Stomach (tissue), 19 donors: ENCODE measurements at places on chromosomes 4 and X.

DNA sequence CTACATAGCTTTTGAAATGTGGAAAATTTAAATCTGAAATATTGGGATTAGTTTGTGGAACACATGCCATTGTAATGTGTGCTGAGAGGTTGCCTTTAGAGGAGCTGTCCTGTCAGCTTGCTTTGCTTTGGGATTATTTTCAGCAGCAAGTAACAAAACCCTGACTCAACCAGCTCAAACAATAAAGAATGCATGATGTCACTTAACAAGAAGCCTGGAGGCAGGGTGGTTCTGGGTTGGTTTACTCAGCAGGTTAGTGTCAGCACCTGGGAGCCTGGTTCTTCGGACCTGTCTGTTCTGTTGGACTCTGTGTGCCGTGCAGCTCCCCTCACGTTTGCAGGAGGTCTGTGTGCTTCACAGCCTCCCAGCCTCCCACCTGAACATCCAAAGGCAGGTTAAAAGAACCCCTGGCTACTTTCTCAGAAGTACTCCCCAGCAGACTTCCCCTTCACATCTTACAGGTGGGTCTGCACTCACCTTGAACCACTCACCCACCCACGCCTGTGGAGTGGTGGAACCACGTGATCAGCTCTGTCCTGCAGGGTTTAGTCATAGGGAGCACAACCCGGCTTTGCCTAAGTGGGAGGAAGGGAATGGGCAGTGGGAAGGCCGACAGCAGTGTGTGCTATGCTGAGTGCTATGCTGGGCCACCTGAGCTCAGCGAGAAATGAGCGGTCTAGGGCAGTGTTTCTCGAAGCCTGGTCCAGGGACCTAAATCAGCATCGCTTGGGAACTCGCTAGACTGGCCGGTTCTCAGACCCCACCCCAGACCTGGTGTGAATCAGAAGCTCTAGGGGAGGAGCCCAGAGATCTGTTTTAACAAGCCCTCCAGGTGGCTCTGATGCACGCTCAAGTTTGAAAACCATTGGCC is 20.4 kb downstream of the TMEM131L start:
- DNase-seq = peak; percentile 72

DNA sequence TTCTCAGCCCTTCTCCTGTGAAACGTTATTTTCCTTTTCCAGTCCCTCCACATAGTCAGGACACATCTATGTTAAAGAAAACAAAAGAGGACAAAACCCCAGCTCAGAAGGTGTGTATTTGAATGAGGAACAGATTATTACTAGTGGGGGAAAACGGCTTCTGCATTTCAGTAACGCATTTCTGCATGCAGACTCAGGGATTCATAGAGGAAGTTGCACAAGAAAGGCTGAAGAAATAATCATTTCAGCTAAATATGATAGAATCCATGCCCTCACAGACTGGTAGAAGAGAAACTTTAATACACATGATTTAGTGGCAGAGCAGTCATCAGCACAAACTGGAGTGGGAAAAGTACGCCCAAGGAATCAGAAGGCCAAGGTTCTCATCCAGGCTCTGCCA is 270.8 kb upstream of the FGF13 start:
- no peak for DNase-seq

DNA sequence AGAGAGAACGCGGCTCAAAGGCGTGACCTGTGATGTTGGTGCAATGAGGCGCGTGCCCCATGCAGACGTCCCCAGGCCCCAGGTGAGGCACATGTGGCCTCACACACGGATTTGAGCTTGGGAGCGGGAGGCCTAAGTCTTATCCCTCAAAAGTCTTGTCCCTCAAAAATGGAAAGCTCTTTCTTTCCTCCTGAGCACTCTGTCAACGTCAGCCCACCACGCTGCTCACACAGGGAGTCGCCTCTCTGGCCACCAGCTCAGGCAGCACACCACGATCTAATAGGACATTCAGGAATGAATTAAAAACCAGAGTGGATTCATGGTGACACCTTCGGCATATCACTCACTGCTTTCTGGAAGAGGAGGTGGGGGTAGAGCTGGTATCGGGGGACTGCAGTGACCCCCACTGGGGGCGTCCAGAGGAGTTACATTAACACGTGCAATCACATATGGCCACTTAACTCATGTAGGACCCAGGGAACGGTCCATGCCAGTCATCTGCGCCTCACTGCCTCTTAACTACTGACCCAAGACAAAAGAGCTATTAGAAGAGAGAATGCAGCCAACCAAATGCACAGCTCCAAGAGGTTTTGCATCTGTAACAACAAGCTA is 21.9 kb upstream of the CYP4V2 start:
- no peak for DNase-seq

DNA sequence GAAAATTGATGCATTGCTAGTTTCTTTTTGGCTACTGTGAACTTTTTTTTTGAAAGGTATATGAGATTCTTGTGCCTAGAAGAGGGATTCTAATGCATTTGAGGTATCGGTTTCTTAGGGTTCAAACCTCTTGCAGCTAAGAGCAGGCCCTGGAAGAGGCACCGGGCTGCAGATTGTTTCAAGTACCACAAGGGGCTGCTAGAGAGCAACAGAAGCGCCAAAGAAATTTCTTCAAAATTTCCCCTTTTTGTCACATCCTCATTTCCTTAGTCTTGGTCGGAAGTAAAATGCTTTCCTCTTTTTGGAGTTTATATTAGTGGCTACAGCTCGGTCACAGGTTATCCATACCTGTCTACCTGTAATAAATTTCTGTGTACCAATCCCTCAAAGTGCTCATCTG is 89.8 kb downstream of the PDGFRA start:
- peak; percentile 58 for DNase-seq

- no peak for DNase-seq
These were observed 387.2 kb upstream of the GATB start for GRCh38 chr4:152148057-152148456.

GRCh38 chr4:189530848-189531247 is 409.8 kb upstream of the FRG1 start:
- DNase-seq = no peak

GRCh38 chr4:144204431-144204830 is 63.9 kb upstream of the GYPA start:
- no peak for DNase-seq

DNA sequence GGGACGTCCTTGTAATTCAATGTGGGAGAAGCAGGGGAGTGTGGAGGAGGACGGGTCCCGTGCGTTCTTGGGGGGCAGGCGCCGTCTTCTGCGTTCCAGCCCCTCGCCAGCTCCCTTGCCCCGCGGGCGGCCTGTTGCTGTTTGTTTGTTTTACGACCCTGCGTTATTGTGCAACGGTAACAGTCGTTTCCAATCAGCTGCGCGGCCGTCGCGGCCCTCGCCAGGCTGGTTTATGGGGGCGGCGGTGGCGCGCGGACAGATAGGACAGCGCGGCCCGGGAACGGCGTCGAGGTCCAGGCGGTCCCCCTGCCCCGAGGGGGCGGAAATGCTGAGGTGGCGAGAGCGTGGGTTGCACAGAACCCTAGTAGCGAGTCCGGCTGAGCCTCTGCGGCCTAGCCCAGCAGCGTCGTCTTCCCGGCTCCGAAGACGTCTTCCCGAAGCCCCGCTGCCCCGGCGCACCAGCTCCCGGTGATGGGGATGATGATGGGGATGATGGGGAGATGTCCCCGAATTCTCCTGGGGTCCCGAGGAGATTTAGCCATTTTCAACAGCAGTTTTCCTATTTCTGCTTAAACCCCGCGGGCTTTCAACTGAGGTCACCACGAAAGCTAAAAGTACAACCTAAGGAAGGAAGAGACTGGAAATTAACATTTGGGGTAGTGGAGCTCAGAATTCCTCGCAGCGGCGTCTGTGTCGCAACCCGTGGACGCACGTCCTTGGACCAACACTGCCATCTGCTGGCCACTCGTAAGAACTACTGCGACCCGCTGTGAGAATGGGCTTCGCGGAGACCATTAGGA is 4.8 kb downstream of the PDGFRA start:
- DNase-seq = peak; percentile 93

- DNase-seq = peak; percentile 76
These were observed 460.9 kb downstream of the GABRG1 start for GRCh38 chr4:45663003-45663402.

DNA sequence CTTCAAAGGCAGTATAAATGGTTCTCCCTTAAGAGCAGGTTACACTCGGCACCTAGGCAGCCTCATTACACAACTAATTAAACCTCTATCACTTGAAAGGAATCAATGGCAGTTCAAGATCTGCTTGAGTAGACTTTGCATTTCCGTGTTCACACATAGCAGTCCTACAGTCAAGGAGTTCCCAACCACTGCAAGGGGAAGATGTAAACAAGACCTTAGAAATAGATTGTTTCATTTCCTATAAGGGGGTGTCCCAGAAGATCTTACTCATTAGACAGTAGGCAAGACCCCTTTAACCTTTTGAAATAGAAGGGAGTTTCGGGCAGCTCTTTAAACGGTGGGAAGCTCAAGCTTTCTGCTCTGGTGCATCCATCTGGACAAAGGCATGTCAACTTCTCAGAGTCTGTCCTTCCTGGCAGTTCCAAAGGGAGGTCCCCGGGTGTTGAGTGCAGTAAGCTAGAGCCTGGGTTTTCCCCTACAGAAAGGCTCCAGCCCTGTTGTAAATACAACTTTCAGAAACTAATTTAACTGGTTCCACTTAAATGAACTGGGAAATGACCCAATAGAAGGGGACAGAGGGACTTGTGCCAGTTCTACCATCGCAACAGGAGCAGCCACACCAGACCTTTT is 150.8 kb downstream of the RBMX2 start:
- DNase-seq = no peak

GRCh38 chr4:25958110-25958509 is 44.1 kb downstream of the SMIM20 start:
- DNase-seq = no peak

DNA sequence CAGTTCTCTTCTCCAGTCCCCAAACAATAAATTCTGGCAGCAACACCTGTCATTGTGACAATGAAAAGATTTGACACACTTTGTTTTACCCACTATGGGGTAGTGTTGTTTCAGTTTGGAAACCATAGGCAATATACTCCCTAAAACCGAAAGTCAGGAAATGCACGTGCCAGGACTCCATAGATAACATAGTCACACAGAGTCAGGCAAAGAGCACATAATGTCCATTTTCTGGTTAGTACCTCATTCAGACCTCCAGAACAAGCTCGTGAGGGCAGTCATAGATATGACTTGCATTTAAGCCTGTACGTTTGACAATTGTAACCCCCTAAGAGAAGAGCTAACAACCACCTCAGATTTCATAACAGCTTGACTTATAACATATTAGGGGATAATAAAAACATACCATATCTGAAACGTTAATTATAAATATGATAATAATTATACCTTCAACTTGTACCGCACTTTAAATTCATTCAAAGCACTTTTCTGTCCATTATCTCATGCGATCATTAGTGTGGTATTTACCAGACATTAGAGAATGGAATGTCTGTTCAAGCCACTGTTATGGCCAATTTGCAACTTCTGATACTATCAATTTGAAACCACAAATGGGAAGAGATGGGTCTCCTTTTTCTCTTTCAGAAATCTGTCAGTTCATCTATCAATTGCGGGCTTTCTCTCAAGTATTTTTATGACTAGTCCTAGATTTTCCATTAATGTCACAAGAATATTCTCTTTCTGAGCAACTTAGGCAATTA is 147.4 kb downstream of the LDB2 start:
- no peak for DNase-seq

- peak; percentile 73 for DNase-seq
These were observed 288.5 kb upstream of the ZCCHC13 start for GRCh38 chrX:74015379-74016019.

- DNase-seq = no peak
These were observed 39.7 kb downstream of the SHROOM2 start for GRCh38 chrX:9825966-9826365.

DNA sequence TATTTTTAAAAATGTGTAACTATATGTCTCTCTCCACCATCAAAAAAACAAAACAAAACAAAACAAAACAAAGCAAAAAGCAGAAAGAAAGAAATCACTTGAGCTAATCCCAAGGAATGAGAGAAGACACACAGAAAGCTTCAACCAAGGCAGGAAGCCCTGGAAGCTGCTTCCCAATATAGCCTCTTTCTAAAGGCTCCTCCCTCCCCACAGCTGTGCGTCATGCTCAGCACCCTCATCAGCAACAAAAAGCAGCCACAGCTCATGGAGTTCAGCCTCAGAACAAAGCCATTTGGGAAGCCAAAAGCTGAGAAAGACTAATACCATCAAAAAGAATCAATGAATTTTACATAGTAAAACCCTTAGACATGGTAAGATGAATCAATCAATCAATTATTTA is 501.6 kb upstream of the SMIM31 start:
- DNase-seq = no peak

DNA sequence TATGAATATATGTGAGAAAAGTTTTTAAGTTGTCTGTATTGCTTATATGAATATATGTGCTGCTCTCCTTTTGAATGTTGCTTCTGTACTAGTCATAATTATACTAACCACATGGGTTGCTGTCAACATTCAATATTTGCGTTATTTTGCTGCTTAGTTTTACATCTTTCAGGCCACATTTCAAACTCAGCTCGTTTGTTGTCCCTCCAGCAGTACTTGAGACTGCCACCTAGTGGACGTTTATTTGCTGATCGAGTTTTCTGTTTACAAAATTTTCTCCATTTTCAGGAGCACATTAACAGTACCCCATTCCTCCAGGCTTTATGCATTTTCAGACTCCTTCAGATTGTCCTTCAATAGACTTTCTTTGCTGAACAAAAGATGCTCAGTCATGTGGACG is 75.8 kb downstream of the NUDT11 start:
- DNase-seq = peak; percentile 73

- no peak for DNase-seq
These were observed 2.7 kb downstream of the EFNB1 start for GRCh38 chrX:68831405-68832100.
